NCI-H187 (cell line): ENCODE measurements at places on chromosomes 3 and 15.

DNA sequence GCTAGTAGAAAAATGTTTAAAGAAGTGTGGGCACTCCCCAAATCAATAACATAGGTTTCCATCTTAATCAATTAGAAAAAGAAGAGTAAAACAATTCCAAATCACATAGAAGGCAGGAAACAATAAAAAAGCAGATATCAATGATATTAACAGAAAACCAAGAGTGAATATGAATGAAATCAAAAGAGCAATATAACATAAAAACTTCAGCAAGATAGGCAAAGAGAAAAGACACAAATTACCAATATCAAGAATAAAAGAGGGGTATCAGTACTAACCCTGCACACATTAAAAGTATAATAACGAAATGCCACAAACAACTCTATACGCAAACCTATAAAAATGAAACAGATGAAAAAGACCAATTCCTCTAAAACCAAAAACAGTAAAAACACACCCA lies 19.6 kb downstream of the DMXL2 start:
- DNase-seq = no peak

- DNase-seq = no peak
These were observed 3.5 kb downstream of the FURIN start for GRCh38 chr15:90871716-90872485.

- no peak for DNase-seq
These were observed 510.3 kb downstream of the EPHA3 start for GRCh38 chr3:89617706-89618105.

DNA sequence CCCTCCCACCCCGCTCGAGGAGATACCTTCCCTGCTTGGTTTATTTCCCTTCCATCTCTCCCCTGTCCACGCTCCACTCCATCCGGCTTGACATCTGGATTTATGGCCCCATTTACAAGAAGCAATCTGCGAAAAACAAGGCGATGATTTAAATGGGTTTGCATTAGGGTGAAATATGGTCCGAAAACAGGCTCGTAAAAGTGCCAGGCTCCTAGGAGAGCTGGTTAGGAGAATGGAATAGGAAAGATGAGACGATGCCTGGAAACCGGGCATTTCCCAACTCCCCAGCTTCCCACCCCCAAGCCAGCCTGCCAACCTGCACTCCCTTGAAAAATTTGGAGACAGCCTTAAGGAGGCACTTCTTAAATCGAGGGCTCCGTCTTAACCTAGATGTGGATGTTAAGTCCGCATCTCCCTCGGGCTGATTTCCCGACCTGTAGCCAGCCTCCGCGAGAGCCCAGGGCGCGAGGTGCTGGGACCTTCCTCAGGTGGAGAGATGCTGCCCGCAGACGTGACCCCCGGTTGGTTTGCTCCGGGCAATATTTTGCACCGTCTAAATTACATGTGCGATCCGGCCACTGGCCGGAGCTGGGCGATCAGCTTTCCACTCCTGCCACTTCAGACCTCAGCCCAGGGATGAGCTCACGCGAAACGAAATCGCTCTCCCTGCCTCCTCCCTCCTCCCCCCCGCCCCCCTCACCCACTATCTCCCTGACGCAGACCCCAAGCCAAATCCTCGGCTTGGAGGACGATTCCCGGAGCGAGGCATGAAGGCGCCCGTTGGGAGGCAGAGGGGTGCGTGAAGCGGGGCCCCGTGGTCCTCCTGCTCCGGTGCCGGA lies 1.3 kb downstream of the GRM7 start:
- no peak for DNase-seq

- DNase-seq = no peak
These were observed 31.7 kb downstream of the HES1 start for GRCh38 chr3:194167480-194168282.

- DNase-seq = no peak
These were observed 157.2 kb downstream of the CHDH start for GRCh38 chr3:53688989-53689388.

DNA sequence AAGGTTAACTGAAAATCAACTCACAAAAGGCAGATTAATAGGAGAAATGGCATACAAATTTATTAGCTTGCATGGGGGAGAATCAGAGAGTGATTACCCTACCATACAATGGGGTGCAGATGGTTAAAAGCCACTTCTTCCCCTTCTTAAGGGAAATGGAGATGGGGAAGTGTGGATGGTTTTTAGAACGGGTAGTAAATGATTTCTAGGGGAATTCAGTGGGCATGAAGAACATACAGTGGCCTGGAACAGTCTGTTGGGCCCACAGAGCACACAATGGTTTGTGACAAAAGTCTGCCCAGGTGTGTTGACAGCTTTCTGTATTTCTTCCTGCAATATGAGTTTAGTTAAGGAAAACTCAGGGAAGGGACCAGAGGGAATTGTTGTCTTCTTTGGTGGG lies 61.0 kb downstream of the C3orf80 start:
- DNase-seq = no peak

- no peak for DNase-seq
These were observed 8.0 kb downstream of the ESYT3 start for GRCh38 chr3:138442433-138442832.

DNA sequence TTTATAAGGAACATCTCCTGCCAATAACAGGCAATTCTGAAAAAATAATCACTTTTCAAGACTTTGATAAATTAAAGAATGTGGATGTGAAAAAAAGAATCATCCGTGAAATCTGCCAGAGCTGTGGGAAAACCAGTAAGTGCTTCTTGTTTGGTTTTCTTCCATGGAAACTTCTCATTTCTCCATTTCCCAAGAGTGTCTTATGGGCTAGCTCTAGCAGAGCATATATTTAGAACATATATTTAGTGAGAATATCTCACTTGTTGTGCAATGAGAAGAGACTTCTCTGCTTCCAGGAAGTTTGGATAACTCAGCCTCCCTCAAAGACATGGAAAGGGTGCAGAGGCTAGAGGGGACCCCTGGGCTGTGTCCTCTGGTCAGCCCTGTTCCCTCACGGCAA lies 49.9 kb downstream of the COL6A5 start:
- no peak for DNase-seq

- no peak for DNase-seq
These were observed 52.9 kb downstream of the TUBGCP4 start for GRCh38 chr15:43423793-43424192.

GRCh38 chr3:71252466-71252865 lies 331.1 kb downstream of the FOXP1 start:
- DNase-seq = no peak

DNA sequence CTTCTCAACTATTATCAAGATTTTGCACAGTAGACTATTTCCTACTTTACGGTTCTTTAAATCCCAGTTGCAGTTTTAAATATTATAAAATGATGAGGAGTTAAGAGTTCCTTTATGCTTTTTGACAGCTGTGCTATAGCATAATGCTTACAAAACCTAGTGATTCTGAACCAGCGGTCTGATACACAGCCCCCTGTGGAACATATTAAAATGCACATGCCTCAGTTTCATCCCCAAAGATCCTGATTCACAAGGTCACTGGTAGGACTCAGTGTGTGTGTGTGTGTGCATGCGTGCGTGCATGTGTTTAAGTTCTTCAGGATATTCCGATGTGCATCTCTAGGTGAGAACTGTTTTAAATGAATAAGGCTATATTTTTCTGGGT lies 330.1 kb upstream of the TPM1 start:
- no peak for DNase-seq

GRCh38 chr3:54157860-54158259 lies 35.5 kb downstream of the CACNA2D3 start:
- no peak for DNase-seq

GRCh38 chr15:31041610-31042009 lies 50.2 kb upstream of the MTMR10 start:
- no peak for DNase-seq

- no peak for DNase-seq
These were observed 984 bp downstream of the CCR5 start for GRCh38 chr3:46371519-46372340.

GRCh38 chr15:28943611-28944230 lies 57.9 kb downstream of the APBA2 start:
- no peak for DNase-seq

- DNase-seq = peak; percentile 64
These were observed 20.7 kb upstream of the FEM1B start for GRCh38 chr15:68256675-68257450.

DNA sequence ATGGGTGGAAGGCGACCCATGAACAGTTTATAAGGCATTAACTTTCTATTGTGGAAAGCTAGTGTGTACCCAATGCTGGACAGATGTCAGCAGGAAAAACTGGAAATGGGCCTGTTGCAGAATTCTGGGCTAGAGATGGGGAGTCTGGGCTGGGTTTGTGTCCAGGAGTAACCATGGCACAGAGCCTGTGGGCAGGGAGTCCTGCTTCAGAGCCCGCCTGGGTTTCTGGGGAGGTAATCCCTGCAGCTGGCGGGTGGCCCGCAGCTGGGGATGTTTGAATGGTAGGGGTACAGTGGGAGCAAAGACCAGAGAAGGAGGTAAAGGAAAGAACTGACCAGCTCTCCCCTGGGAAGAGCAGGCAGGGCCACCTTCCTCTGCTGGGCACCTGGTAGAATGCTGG lies 25.7 kb downstream of the ACAA1 start:
- no peak for DNase-seq

- DNase-seq = no peak
These were observed 499 bp downstream of the ALDH1A2 start for GRCh38 chr15:58064980-58065444.

DNA sequence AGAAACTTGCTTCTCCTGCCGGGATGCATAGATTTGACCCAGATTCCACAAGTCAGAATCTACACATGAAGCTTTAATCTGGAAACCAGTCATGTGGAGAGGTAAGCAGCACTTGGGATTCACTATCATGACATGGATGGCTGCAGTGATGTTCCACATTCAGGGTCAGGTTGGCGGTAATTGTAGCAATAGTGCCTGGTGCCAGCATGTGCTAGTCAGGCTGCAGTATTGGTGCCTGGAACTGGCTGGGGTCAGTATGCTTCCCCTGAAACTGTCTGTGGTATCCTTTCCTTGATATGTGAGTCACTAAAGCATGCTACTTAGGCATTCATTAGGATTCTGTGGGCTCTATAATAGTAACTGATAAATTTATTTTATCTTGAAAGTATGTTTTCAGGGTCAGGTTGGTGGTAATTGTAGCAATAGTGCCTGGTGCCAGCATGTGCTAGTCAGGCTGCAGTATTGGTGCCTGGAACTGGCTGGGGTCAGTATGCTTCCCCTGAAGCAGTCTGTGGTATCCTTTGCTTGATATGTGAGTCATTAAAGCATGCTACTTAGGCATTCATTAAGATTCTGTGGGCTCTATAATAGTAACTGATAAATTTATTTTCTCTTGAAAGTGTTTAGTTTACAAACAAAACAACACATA lies 1439.2 kb downstream of the ZPLD1 start:
- DNase-seq = no peak
